ENCODE measurements at places on chromosomes 7 and 10. TPM values are rescaled to one million over a fixed set of nuclear protein-coding genes. Genes with fewer than 3 reads are reported as not detected.

DNA sequence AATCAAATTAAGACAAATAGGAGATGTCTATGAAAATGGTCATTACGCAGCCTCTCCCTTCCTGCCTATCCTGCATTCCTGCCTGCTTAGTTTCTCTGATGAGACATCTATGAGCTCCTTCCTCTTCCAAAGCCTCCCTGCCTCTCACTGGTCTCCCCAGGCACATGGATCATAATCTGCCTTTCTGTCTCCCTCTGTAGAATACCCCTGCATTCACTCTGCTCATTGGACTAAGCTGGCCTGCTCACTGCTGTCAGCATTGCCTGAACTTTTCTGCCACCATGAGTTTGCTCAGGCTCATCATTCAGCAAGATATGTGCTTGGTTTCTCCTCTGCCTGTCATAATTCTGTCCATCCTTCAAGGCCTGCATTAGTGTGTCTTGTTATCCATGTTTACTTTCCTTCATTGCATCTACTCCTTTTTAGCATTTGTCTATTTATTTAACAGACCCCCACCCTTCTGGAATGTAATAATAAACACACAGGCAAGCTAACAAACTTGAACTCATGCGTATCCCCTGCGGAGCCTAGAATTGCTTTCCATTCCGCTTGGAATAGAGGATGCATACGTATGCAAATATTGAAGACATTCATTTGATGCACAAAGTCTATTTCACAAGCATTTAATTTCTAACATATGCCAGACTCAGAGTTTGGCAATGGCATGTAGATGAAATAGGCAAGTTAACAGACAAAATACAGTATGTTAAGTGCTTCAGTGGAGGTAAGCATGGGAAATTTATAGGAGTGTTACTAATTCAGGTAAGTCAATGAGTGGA, 88.3 kb downstream of the PTPRZ1 start:
- DNase-seq: no peak

DNA sequence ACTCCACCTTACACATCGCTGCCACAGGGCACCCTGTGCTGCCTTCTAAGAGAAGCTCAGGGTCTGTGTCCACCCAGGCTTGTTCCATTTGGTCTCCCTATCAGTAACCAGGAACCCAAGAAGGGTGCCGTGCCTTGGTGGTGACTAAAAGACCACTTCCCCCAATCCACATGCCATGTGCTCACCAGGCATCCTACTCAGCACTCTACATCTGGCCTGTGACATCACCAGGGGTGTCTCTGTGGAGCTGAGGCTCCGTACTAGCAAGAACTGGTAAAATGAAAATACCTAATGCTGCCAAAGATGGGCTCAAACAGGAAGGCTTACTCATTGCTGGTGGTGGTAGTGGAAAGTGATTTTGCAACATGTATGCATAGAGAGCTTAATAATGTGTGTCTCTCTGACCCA, 19.0 kb upstream of the C10orf71 start:
- DNase-seq: no peak

DNA sequence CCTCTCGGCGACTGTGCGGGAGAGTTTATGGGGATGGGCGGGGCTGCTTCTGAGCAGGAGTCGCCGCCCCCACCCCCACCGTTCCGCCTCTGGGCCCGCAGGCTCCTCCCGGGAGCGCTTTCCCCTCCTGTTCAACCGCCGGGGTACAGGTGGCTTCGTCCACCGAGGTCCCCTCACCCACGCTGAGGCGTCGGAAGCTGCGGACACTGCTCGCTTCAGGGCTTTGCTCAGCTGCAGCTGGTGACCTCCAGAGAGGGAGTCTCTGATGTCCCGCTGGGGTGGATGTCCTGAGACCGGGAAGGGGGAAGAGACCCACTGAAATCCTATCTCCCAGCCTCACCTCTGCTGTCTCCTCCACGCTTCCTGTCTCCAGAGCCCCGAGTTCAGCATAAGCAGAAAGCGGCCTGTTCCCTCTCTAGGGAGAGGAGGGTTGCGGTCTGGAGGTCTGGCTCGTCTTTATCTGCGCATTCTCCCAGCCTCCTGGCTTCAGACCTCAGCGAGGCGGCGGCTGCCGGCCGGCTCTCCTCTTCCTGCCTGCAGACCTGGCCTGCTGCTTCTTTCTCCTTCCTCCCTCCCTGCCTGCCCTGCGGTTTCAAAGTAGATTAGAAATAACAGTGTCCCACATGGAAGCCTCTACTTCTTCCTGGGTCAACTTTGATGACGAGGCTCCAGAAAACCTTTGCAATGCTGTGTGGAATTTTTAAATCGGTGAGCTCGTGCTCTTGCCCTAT, 1.8 kb downstream of the CYP2E1 start:
- DNase-seq: no peak

DNA sequence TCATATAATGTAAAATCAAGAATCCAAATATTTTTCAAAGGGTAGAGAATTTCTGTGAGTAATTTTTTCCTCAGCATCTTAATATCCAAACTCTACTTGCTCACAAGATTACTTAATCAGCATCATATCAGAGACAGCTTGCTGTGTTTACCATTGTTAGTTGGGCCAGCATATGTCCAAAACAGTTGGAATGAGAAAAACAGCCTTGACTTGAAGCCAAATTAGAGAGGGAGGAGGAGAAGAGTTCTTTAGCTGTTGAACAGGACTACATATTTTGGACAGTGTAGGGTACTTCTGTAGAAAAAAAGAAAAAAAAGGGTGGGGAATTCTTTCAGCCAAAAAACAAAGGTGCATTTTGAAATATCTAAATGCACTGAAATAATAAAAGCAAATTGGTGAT, 69.8 kb downstream of the HDAC9 start:
- no peak for DNase-seq

GRCh38 chr10:120969219-120969645, 118.1 kb downstream of the WDR11 start:
- no peak for DNase-seq

DNA sequence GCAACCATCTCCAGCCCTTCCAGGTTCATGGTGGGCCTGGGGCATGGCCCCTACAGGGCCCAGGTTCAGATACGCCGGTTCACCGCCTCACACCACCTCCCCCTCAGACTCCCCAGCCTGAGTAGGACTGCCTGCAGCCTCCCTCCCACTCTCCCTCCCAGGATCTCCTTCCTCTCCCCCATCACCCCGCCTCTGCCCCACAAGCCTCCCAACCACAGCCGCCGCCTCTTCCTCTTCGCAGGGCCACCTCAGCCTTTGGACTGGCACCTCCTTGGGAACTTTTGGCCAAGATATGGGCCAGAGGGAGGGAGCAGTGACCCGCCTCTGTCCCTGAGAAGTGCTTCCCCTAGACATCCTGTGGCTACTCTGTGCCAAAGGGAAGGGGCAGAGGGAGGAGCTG, 9.3 kb downstream of the KCNIP2 start:
- DNase-seq: no peak

GRCh38 chr10:71230656-71231025, 18.3 kb downstream of the UNC5B start:
- no peak for DNase-seq

- DNase-seq: no peak
Observed at GRCh38 chr10:128013626-128014025, 106.7 kb downstream of the PTPRE start.

DNA sequence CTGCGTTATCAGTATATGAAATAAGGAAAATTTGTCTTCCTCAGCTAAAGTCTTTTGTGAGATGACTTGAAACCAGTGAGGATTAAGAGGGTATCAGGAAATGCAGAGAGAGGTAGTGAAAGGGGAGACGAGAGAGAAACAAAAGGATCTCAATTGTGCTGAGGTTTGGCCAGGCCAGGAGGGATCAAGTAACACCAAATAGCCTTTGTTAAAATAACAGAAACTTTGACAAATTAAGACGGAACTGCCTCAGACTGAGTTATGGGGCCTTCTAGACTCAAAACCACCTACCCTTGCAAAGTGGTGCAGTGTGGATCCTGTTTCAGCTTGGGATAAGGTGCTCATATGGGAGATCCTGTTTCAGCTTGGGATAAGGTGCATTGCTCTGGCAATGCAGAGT, 263.1 kb downstream of the CREB5 start:
- DNase-seq: no peak

- DNase-seq: no peak
Observed at GRCh38 chr10:130025811-130026485, 61.9 kb upstream of the EBF3 start.

DNA sequence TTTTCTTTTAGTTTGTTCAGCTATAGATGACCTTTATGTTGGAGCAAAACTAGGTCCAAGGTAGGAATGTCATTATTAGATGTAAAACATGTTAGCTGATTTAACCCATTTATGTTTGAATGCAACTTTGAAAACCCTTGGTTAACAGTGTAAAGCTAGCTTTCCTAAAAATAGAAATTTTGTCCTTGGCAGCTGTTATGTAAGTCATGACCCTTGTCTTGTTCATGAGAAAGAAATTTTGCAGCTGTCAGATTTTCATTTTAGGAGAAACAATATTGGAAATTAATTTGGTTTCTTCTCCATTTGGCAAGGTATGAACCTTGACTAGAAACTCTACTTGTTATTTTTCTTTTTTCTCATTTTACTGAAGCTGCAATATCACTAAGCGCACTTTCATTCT, 23.9 kb upstream of the CCAR1 start:
- DNase-seq: no peak

DNA sequence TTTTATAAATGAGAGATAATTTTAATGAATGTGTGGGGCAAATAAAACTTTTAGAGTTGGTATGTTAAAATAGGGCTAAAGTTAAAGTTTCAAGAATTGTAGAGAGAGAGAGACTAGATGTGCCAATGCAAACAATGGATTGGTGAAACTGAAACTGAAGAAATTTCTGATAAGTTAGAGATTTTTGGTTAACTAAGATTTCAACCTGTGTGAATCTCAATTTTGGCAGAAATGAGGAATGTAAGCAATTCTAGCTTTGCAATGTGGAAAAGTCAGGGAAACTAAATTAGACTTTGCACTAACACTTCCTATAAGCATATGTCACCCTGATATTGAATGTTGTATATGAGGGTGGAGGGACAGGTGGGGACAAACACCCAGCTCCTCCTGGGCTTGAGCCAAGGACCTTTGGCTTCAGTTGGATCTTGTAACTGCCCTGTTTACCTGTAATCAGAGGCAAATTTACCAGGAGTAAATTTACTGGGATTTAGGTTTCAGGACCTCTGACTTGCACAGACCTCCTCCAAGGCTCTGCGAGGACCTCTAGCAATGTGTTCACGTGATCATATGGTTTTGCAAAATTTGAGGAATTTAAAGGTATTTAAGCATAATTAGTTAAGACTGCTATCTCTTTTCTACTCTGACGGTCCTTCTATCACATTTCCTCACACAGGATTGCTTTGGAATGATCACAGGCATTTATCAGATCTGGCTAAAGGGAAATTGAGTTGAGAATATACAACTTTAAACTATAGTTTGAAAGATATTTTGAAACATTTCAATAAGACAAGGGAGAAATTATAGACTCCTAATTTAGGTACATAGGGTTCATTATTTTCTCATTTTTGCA, 33.1 kb upstream of the RPA3 start:
- DNase-seq: no peak

GRCh38 chr7:87111877-87112276, 40.4 kb upstream of the DMTF1 start:
- no peak for DNase-seq

DNA sequence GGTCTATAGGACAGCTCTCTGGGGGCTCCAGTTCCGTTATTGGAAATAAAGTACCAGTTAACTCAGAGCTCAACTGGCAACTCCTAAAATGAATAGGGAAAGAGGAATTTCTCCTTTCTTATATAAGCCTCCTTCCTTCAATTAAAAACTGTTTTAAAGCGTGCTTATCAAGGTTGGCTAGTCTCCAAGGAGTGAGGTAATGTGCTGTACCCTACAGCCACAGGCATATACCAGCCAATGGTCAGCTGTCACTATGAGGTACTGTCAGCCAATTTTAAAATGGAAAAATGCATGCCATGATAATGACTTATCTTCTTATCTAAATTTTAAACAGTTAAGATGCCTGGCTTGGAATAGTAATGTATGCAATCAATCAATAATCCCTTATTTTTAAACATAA, 76.2 kb downstream of the PLCE1 start:
- no peak for DNase-seq

DNA sequence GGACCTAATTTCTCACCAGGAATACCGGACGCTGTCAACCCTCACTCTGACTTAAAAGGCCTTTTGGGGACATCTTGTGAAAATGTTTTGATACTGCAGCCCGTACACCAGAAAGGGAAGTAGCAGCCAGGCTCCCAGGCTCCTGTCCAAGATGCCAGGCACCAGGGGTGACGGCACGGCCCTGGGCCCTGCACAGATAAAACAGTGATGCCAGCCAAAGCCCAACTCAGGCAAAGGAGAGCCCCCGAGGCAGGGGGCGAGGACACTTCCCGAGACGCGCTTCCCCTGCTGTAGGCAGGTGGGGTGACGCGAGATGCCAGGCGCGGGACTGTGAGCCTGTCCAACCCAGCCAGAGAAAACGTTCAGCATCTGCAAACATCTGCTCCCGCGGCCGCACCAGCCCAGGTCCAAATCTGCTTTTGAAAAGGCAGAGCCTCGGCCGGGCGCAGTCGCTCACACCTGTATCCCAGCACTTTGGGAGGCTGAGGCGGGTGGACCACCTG, 15.7 kb downstream of the ZFAND2A start:
- no peak for DNase-seq

DNA sequence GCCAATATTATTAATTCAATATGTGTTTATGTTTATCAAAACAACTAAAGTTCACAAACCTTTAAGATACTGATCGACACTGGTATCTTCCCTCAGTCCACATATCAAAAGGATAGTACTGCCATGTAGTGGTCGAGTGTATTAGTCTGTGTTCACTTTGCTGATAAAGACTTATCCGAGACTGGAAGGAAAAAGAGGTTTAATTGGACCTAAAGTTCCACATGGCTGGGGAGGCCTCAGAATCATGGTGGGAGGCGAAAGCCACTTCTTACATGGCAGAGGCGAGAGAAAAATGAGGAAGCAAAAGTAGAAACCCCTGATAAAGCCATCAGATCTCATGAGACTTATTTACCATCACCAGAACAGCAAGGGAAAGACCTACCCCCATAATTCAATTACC, 325.4 kb upstream of the PHF14 start:
- DNase-seq: no peak

- no peak for DNase-seq
Observed at GRCh38 chr7:45921699-45922519, 837 bp upstream of the IGFBP3 start.

- no peak for DNase-seq
Observed at GRCh38 chr10:58373442-58373827, 11.8 kb upstream of the TFAM start.

- no peak for DNase-seq
Observed at GRCh38 chr10:43292755-43293676, 26.2 kb upstream of the RASGEF1A start.

GRCh38 chr10:11604865-11605650, 6.4 kb downstream of the USP6NL start:
- no peak for DNase-seq

DNA sequence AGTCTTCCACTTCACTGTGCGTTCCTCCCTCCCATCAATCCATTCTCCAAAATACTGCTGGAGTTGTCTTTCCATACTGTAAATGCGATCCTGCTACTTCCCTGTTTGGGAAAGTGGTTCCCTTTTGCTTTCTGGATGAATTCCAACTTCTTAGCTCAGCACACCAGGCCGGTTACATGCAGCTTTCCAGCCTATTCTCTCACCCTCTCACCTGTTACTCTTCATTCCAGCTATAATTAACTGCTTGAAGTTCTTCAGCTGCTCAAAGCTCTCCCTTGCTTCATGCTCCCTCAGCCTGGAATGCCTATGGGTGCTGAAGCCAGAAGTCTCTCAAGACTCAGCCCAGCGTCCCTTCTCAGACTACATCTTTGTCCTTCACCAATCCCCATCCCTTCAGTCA, 6.0 kb upstream of the ZNRF2 start:
- no peak for DNase-seq

Gene STAM
- total RNA-seq: 55.9 TPM

Gene ATP5F1C
- 115 TPM for total RNA-seq

Gene CYP26C1
- 0.18 TPM for total RNA-seq

Gene RHOBTB1
- total RNA-seq: 10.8 TPM

Gene EBF3
- not detected for total RNA-seq

Gene CCL24
- not detected for total RNA-seq

Gene BBS9
- 23.4 TPM for total RNA-seq
